ENCODE measurements at places on chromosomes 4 and X. TPM values are rescaled to one million over a fixed set of nuclear protein-coding genes. Genes with fewer than 3 reads are reported as not detected.

The SPP1 gene
- 1.1 TPM for total RNA-seq

- H3K4me3 ChIP-seq = no peak overlapping the region
- H3K27ac ChIP-seq = no peak overlapping the region
- no peak for DNase-seq
Measured at GRCh38 chr4:171448919-171449481, 364.2 kb upstream of the GALNTL6 start.

GRCh38 chrX:149962859-149963757, 24.8 kb upstream of the EOLA2 start:
- H3K27ac ChIP-seq = peak overlapping the region; percentile 28
- DNase-seq = peak; percentile 42
- no peak overlapping the region for H3K4me3 ChIP-seq
- H3K27me3 ChIP-seq = peaks cover 1% of the 10 kb centered on the region

GRCh38 chr4:5069901-5070300, 18.6 kb downstream of the STK32B start:
- H3K36me3 ChIP-seq = no peaks in the 10 kb centered on the region
- H3K4me1 ChIP-seq = no peaks in the 10 kb centered on the region
- no peak for DNase-seq
- H3K27ac ChIP-seq = no peak overlapping the region

GRCh38 chrX:20270562-20270890, 3.8 kb upstream of the RPS6KA3 start:
- no peak overlapping the region for H3K27ac ChIP-seq
- H3K4me1 ChIP-seq = no peaks in the 10 kb centered on the region
- no peaks in the 10 kb centered on the region for H3K36me3 ChIP-seq
- no peak for DNase-seq
- no peak overlapping the region for H3K4me3 ChIP-seq
- H3K27me3 ChIP-seq = no peaks in the 10 kb centered on the region

GRCh38 chr4:55321707-55322264, 24.3 kb upstream of the SRD5A3 start:
- H3K4me3 ChIP-seq = no peak overlapping the region
- H3K27ac ChIP-seq = no peak overlapping the region
- H3K4me1 ChIP-seq = peaks cover 4% of the 10 kb centered on the region

DNA sequence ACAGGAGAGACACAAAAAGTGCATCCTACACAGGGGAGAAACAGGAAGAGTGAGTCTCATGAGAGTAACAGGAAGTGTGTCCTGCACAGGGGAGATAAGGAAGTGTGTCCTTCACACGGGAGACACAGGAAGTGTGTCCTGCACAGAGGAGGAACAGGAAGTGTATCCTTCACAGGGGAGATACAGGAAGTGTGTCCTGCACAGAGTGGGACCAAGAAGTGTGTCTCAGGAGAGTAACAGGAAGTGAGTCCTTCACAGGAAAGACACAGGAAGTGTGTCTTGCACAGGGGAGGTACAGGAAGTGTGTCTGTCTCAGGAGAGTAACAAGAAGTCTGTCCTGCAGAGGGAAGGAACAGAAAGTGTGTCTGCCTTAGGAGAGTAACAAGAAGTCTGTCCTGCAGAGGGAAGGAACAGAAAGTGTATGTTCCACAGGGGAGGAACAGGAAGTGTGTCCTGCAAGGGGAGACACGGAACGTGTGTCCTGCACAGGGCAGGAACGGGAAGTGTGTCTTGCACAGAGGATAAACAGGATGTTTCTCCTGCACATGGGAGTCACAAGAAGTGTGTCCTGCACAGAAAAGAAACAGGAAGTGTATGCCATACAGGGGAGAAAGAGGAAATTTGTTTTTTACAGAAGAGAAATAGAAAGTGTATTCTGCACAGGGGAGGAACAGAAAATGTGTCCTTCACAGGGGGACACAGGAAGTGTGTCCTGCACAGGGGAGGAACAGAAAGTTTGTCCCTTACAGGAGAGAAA, 102.0 kb downstream of the ARSF start:
- H3K27ac ChIP-seq = no peak overlapping the region
- DNase-seq = no peak
- peaks cover 4% of the 10 kb centered on the region for H3K36me3 ChIP-seq
- H3K4me3 ChIP-seq = no peak overlapping the region
- H3K27me3 ChIP-seq = no peaks in the 10 kb centered on the region

DNA sequence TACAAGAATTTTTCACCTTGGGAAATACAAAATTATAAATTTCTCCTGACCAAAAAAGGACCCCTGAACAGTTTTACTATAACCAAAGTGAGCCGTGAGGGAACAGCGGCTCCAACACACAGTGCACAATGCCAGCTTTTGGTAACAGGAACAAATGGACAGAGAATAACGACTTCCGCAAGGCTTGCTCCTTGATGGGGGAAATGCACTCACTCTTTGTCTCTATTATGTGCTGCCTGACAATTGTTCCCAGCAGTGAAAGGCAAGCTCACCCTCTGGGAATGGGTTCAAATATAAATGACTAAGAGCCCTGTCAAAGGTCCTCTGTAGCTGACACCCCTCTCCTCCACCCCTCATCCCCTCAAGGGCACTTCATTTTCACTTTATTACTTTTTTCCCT, 325.8 kb upstream of the GALNT7 start:
- no peak for DNase-seq
- no peaks in the 10 kb centered on the region for H3K36me3 ChIP-seq
- H3K27ac ChIP-seq = peak overlapping the region; percentile 92
- peak overlapping the region; percentile 43 for H3K4me3 ChIP-seq
- peaks cover 11% of the 10 kb centered on the region for H3K4me1 ChIP-seq
- no peaks in the 10 kb centered on the region for H3K27me3 ChIP-seq

Data from glutamatergic neuron (in vitro differentiated cells).